Mammary epithelial cell (primary cell): ENCODE measurements at places on chromosomes 3 and 15. TPM values are rescaled to one million over a fixed set of nuclear protein-coding genes. Genes with fewer than 3 reads are reported as not detected.

GRCh38 chr3:79672075-79672474 lies 95.7 kb downstream of the ROBO1 start:
- no peak for DNase-seq

- DNase-seq: peak; percentile 20
Observed at GRCh38 chr3:168248383-168249204, 152.9 kb upstream of the GOLIM4 start.

P2RY12 gene
- total RNA-seq: not detected in 2 replicates

GRCh38 chr3:57538465-57538864 lies 5.7 kb downstream of the DNAH12 start:
- DNase-seq: no peak

STAC gene
- total RNA-seq: 25.3 TPM

DNA sequence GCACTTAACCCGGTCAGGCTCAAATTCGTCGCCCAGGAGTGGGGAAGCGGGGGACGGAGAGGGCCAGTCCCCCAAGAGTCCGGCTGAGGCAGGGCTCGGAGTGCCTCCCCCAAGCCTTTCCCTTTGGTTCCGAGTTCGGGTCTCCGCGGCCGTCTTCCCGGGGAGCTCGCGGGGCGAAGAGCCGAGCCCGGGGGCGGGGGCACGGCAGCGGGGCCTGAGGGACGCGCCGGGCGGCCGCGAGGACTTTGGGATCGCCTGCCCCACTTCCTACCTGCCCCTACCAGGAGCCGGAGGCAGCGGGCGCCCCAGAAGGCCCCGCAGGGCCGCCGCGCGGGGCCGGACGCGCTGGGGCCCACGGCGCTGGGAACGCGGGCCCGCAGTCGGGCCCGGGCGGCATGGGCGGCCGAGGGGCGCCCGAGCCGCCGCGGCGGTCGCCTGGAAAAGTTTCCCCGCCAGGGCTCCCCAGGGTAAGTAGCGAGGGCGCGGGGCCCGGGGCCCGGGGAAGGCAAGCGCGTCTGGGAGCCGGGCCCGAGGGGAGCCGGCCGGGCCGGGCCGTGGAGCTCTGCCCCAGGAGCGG lies 2.8 kb downstream of the FURIN start:
- no peak for DNase-seq
